NCI-H187 treated with DMSO at 0.1 percent for 48 hours (cell line): ENCODE measurements at places on chromosomes 11 and 22.

- DNase-seq: no peak
Measured at GRCh38 chr11:110148775-110149744, 55.9 kb downstream of the ZC3H12C start.

- DNase-seq: no peak
Measured at GRCh38 chr11:63761931-63762653, 6.5 kb downstream of the ZFTA start.

DNA sequence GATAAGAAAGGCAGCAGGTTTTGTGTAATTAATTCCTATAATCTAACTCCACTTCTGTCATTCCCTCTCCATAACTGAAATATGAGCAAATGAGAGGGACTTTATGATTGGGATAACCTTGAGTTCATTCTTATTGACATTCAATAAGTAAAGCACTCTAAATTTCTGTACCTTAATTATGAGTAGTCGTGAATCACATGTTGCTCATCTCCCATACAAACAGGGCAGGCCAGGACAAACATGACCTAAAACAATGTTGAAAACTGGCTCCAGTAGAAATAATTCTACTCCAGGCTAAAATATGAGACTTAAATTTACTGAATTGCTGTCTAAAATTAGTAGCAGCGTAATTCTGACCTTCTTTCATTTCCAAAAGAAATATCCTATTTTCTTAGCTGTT lies 505.4 kb downstream of the NELL1 start:
- DNase-seq: no peak

DNA sequence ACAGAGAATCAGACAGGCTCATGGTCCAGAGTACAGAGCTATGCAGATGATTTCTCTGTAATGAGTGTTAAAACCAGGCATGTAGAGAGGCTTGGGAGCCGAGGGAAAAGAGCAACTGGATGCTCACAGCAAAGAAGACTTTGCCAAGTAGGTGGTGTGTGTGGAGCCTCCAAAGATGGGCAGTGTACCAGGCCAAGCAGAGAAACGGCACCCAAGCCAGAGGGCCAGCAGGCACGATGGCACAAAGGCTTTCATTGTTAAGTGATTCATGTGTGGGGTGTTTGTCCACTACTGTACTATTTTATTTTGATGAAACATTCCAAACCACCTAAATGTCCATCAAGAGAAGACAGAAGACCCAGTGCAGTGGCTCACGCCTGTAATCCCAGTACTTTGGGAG lies 11.1 kb downstream of the RANGAP1 start:
- DNase-seq: no peak
